ENCODE measurements at places on chromosomes 6 and 20.

- DNase-seq: peak; percentile 34
Observed at GRCh38 chr6:157635388-157636244, 187.4 kb upstream of the SNX9 start.

- peak; percentile 54 for DNase-seq
Observed at GRCh38 chr20:38581013-38581412, at the start of gene ADIG. Gene ADIG, plus strand, starts transcription at chr20:38581197. Its CDS starts 54 bp downstream, at chr20:38581251.

DNA sequence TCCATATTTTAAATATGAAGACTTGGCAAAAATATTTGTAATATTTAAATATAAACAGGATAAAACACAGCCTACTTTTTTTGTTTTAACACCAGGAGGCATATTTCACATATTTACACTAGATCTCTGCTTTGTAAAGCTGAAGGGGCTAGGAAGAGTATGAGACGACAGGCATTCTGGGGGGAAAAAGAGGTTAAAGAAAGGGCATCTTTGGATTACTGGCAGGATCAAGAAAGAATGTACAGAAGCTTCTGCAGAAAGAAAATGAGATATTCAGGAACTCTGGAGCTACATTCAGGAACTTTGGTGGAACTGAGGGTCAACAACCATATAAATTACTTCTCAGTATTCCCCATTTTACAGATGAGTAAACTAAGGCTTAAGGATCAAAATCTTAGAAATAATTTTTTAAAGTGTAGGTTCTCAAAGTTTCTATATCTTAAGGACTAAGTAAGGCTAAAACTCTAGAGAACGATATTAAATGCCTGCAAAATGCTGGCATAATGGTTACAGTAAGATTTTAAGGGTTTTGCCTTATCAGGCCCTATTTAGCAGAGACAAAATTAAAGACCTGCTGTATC is 156.5 kb downstream of the CDK19 start:
- DNase-seq: no peak

GRCh38 chr6:39929039-39929732 is 5.1 kb downstream of the MOCS1 start:
- DNase-seq: no peak

DNA sequence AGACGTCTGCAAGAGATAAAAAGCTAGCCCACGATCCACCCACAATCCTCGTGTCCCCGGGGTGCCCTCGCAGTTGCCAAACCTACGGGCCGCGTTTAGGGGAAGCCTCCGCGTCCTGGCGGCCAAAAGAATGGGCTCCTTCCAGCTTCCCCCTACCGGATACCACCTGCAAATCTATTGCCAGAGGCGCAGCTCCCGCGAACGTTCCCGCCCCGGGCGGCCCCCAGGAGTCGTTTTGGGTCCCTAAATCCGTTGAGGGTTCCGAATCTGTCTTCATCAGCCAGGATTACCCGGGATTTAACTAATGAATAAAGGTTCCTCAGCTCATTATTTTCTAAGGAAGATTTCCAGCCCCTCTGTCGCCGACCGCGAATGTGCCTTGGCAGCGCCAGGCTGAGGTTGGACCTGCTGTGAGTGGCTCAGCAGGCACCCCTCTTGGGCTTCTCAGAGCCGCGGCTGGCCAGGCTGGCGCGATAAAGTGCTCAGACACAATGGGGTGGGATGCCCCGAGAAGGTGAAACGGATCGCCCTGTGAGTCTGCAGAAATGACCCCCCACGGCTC is 2.8 kb upstream of the VSX1 start:
- peak; percentile 35 for DNase-seq

- DNase-seq: no peak
Observed at GRCh38 chr6:143141442-143141841, 80.8 kb downstream of the AIG1 start.

Measured in ELF-1 (cell line).